ENCODE measurements at places on chromosomes 11 and 22.

GRCh38 chr11:65095974-65096806 lies at the start of gene VPS51:
Gene VPS51, plus strand, starts transcription at chr11:65096214. Its CDS starts 37 bp downstream, at chr11:65096251.
- peak; percentile 91 for DNase-seq

- no peak for DNase-seq
Measured at GRCh38 chr11:74072721-74073120, 63.8 kb upstream of the UCP3 start.

- DNase-seq: no peak
Measured at GRCh38 chr11:130706572-130706971, 209.7 kb downstream of the SNX19 start.

- DNase-seq: no peak
Measured at GRCh38 chr11:76369406-76369805, 11.5 kb downstream of the THAP12 start.

- no peak for DNase-seq
Measured at GRCh38 chr22:50527921-50528681, 1.7 kb downstream of the TYMP start.
